ENCODE measurements at places on chromosomes 3 and 15.

DNA sequence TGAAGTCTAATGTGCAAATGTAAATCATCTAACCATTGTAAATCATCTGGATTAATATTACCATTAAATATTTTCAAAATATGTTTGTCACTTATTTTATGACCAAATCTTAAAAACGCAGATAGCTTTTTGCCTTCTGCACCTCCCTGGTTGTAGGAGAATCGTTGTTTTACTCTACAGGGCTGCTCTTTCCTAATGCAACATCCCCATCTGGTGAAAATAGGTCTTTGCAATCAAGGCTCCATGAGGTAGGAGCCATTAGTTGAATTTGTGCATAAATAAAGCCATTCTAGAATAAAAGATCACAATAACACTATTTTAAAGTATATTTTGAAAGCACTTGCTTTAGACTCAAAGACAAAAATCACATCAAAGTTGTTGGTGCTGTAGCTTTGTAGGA, 535.6 kb upstream of the AGTR1 start:
- no peak for DNase-seq

DNA sequence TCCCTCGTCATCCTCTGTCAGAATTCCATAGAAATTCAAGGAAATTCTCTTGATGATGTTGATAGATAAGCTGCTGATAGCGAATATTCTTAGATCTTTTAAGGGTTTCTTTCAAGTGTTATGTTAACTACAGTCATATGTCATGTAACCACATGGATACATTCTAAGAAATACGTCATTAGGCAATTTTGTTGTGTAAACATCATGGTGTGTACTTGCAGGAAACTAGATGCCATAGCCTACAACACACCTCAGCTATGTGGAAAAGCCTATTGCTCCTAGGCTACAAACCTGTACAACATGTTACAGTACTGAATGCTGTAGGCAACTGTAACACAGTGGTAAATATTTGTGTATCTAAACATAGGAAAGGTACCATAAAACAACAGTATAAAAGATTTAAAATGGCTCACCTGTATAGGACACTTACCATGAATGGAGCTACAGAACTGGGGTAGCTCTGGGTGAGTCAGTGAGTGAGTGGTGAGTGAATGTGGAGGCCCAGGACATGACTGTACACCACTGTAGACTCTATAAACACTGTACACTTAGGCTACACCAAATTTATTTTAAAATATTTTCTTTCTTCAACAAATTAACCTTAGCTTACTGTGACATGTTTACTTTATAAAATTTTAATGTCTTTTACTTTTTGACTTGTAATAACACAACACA, 34.6 kb downstream of the GLDN start:
- no peak for DNase-seq

DNA sequence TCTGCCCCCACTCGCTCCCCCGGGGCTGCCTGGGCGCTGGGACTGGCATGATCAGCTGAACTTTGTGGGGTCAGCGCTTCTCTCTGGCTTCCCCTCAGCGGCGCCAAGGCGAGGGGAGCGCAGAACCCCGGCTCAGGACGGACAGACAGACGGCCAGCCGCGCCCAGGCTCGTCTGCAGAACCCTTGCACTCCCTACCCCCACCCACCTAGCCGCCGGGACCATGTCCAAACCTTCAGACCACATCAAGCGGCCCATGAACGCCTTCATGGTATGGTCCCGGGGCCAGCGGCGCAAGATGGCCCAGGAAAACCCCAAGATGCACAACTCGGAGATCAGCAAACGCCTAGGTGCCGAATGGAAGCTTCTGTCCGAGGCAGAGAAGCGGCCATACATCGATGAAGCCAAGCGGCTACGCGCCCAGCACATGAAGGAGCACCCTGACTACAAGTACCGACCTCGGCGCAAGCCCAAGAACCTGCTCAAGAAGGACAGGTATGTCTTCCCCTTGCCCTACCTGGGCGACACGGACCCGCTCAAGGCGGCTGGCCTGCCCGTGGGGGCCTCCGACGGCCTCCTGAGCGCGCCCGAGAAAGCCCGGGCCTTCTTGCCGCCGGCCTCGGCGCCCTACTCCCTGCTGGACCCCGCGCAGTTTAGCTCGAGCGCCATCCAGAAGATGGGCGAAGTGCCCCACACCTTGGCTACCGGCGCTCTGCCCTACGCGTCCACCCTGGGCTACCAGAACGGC, 621 bp downstream of the SOX14 start:
- no peak for DNase-seq

- no peak for DNase-seq
Observed at GRCh38 chr15:66951531-66952320, 113.7 kb upstream of the SMAD3 start.

GRCh38 chr15:81000144-81000623, 539 bp upstream of the TLNRD1 start:
- DNase-seq: peak; percentile 34

DNA sequence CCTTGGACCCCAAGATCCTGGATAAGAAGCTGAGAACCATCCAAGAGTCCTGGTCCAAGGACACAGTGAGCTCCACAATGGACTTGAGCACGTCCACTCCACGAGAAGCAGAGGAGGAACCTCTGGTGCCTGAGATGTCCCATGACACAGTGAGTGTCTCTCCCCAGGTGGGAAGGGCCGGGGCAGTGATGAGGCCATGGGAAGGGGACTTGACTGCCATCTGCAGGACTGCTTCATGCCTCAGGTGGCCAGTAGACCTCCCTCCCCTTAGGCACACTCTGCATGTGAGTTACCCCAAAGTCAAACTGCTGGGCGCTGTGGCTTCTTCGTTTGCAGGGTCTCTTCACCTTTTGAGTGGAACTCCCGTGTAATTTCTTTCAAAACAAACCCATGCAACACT, 59.7 kb downstream of the CCDC33 start:
- DNase-seq: no peak

- no peak for DNase-seq
Observed at GRCh38 chr3:113147681-113148261, 63.6 kb upstream of the BOC start.

DNA sequence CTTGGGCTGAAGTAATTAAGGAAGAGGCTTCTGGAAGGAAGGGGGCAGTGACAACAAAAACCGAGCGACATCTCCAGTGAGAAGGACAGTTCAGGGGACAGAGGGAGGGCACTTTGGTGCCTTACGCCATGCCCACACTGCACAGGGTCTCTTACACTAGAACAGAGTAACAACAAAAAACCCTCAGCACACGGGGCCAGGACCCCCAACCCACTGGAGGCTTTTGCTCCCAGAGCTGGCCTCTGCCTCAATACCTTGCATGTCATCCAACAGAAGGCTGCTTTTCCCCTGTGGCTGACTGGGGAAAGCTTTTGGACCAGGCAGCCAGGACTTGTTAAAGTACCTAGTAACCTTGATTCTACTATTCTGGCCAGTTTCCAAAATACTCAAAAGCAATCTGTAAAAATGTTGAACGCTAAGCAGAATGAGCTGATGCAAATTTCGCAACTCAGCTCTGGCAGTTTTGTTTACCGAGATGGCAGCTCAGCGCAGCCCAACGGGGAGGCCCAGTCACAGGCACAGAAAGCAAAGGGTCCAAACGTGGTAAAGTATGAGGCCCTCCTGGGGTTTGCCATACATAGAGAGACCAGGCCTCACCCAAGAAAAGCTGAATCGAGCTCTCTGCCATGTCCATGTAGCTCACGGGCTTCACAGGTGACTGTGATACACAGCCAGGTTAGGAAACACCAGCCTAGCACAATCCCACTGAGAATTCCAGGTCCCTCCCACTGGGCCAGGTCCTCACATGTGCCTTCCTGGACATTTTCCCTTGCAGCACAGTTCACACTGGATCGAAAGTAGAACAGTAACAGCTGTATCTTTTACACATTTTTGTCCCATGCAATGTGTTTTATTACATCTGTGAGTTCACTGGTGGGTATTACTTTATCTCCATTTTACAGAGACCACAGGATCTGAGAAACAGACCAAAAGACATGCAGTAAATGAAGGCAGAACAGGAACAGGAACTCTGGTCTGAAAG, 6.0 kb downstream of the CHCHD4 start:
- peak; percentile 90 for DNase-seq

DNA sequence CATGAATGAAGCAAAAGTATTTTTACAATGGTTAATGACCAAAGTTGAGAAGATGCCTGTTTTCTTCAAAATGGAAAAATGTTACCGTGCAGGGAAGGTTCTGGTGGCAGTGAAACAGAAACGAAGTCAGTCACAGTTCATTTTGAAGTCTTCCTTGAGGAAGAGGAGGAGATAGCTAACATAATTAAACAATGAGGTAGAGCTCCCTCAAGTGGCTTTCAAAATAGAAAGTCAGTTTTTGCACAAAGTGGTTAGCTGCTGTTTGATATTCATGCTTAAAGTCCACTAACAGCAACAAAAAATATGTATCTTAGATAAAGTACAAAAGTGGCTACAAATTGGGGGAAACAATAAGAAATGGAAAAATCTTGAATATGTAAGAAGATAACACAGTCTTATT, 87.3 kb downstream of the TFG start:
- DNase-seq: peak; percentile 62

DNA sequence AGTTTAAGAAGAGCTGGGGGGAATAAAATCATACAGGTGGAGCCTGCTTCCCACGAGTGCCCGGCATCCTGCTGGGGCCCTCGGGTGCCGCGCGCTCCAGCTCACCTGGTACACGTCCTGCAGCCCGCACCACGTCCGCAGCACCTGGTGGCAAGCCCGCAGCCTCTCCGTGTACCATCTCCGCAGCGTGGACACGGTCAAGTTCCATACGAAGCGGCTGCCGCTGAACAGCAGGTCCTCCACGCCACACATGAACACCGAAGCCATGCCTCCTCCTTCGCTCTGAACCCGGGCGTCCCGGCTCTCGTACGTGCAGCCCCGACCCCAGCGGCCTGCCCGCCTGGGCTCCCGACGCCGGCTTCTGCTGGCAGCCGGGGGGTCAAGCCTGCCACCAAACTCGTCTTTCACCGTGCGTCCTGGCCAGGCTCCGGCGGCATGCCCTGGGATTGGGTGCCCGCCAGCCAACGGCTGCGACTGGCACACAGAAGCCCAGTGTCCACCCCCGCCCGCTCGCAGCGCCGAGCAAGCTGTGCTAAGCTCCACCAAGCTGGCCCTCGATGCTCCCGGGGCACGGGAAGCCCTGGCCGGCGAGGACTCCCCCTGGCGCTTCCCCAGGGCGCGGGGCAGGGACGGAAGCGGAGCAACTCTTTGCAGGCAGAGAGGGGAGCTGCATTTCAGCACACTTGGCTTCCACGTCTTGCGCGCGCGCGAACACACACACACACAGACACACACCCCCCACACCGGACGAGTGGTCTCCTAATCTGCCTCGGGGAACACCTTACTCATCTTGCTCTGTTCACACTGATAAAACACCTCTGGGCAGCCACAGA, at the start of gene FRMD4B:
Gene FRMD4B (minus strand): TSS at position 366 of the 833 bp plus-strand sequence. CDS start 99 bp downstream, at position 267.
- DNase-seq: peak; percentile 81

DNA sequence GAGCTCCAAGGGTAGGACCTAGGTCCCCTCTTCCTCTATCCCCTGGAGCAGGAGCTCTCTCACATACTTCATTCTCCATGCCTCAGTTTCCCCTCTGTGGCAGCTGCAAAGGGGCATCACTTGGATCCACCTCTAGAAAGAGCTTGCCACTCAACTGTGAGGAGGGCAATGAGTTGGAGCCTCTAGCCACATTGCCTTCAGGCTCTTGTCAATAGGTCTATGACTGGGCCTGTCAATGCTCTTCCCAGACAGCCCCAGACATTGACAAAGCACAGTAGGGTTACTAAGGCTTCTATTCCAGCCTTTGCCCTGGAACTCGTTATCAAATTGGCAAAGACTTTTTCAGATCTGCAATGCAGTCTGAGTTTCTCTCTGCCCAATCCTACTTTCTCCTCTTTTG, 4.4 kb upstream of the VIPR1 start:
- no peak for DNase-seq

GRCh38 chr15:89917442-89918101, 4.8 kb upstream of the ARPIN start:
- no peak for DNase-seq

DNA sequence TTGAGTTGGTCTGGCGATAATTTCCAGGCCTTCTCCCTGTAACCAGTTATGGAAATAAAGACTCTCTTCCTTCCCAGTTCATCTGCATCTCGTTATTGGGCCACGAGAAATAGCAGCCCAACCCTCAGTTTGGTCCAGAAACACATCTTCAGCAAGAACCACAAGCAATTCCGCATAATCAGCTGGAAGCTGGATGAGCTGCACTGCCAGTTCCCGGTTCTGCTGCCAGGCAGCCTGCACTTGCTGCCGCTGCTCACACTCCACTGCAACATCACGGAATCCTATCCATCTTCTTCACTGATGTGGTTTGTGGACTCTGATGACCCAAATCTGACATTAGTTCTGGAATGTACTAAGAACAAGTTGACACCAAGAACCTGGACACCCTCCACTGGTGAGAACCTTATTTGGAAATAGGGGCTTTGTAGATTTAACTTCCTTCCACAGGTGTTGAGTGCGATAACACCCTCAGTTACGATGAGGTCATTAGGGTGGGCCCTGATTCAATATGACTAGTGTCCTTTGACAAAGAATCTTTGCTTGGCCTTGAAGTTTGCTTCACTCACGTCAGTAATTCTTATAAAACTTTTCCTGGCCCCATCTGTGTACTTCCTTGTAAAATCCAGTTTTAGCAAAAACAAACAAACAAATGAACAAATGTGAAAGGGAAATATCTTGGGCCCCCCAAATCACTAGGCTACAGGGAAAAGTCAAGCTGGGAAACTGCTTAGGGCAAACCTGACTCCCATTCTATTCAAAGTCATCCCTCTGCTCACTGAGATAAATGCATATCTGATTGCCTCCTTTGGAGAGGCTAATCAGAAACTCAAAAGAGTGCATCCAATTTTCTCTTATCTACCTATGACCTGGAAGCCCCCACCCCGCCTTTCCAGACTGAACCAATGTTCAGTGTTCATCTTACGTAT, 221.9 kb upstream of the PROK2 start:
- no peak for DNase-seq

DNA sequence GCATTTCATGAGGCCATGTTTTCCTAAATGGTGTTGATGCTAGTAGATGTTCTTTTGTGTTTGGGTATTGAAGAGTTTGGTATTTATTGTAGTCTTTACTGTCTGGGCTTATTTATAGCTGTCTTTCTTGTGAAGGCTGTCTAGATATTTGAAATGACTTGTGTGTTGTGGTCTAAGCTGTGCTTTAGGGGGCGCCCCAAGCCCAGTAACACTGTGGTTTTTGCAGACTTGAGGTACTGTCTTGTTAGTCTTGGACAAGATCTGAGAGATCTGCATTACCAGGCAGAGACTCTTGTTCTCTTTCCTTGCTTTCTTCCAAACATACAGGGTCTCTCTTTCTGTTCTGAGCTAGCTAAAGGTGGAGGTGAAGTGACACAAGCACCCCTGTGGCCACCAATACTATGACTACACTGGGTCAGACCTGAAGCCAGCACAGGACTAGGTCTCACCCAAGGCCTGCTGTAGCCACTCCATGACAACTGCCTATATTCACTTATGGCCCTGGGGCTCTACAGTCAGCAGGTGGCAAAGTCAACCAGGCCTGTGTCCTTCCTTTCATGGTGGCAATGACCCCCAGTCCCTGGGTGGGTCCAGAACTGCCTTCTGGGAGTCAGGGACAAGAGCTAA, 152.1 kb upstream of the TBC1D5 start:
- DNase-seq: peak; percentile 86

- DNase-seq: no peak
Observed at GRCh38 chr3:11407644-11408043, 135.4 kb downstream of the ATG7 start.

Data from hematopoietic multipotent progenitor cell treated with erythropoietin and hydrocortisone succinate and interleukin-3 and kit ligand, for 4 days (in vitro differentiated cells).